ENCODE measurements at places on chromosomes 6 and 20.

DNA sequence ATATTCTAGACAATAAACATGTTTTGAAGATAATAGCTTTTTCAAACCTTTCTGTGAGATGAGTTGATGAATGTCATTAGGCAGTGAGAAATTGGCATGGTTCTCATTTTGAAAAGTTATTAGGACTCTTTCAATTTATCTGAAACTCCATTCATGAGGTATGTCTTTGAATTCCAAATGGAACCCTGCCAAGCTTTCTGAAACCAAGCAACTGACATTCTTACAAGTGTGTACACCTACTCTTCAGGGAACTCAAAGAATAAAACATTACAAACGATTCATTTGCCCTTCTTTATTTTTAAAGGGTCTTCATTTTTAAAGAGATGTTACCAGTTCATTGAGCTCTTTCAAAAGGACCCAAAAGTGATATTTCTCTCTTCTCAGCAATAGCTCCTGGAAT, 2.1 kb upstream of the TRDN start:
- no peak for DNase-seq

DNA sequence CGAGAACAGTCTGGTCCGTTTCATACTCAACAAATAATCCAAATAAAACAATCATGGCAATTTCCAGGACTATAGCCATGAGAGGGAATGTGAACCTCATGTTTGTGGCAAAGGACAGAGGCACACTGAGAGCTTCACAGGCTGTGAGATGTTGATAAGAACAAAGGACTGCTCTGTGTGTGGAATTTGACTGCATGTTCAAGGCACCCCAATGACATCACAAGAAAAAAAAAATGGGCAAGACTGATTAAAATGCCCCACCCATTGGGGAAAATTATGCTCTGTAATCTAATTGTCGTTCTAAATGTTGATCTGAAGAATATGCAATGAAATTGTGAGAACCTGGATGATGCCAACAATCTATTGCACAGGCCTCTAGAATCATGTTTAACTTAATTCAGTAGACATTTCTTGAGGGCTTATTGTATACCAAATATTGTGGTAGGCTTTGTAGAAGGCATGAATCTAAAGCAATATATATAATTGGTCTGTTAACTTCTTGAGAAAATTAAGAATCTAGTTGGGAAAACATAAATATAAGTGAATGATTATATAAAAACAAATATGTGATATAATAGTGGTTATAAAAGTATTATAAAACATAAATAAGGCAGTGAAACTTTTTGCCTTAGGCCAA, at the start of gene RHAG:
Gene RHAG, minus strand, starts transcription at position 127 of the 637 bp plus-strand sequence. Its CDS starts 27 bp downstream, at position 100.
- DNase-seq, result no peak

DNA sequence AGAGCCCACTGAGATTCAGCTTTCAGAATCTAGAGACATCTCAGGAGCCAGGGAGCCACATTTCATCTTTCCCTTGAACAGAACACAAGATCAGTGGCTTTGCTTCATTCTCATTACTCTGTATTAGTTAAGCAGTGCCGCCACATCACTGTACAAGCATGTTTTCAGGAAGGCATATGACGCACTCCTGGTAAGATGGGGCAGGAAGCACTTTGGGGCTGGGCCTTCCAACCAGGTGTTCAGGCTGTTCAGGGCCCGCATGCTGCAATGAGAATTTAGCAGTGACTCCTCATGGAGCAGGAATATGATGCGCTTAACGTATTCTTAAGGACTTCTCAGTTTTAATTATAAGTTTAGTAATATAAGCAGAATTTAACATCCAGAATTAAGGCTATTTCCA, 29.7 kb upstream of the GNRH2 start:
- no peak for DNase-seq

DNA sequence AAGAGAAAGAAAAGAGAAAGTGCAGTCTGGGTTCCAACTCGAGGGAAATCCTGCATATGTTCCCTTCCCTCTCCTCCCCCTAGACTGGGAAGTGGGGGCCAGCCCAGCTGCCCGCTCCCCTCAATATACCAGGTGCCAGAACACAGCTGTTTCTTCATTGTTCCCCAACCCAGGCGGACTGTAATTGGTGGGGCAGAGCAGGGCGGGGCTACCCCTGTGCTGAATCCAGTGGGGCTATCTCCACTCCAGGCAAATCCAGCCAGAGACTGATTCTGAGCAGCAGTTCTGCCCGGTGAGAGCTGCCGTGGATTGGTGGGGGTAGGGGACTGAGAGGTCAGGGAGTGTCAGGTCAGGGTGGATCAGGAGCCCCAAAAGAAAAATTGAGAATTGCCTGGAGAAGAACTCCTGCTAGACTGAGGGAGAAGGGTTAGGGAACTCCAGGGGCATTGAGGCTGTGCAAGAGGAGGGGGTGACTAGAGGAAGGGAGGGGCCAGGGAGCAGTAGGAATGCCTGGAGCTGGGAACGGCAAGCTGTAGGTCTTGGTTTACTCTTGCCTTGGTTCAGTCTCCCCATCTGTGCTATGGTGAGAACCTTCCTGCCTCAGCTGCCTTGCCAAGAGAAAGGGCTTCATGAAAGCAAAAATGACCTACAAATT, at the start of gene MYMX:
Gene MYMX, plus strand, starts transcription at position 250 of the 655 bp plus-strand sequence. CDS start 546 bp downstream, outside the sequence.
- no peak for DNase-seq

DNA sequence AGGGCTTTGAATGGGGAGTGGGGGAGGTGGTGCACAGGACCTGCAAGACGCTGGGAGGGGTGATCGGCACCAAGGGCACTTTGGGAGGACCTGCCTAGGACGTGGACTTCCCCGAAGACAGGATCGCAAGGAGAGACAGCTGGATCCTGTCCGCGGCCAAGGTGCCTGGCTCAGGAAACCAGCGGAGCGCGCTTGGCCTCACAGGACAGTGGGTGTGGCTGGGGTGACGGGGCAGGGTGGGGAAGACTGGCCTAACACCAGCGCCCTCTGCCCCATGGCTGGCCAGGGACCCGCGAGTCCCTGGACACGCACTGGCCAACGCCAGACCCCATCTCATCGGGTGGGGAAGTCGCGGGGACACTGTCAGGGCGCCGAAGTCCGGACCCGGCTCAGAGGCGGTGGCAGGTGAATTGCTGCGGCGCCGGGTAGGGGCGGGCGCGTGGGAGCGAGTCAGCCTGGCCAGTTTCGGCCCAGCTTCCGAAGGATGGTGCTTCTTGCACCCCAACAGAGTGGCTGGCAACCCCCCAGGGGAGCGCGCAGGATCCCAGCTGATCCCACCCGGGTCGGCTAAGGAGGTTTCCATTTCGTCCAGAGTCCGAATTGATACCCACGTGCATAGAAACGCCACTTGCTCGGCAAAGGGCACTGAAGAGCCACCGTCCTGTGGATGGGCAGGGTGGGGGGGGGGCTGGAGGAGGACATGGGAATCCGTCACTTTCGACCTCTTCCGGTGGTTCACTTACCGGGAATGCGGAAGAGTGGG, 785 bp upstream of the THBD start:
- no peak for DNase-seq

- DNase-seq, result no peak
These were observed 632.5 kb upstream of the MMS22L start for GRCh38 chr6:97915537-97915936.

DNA sequence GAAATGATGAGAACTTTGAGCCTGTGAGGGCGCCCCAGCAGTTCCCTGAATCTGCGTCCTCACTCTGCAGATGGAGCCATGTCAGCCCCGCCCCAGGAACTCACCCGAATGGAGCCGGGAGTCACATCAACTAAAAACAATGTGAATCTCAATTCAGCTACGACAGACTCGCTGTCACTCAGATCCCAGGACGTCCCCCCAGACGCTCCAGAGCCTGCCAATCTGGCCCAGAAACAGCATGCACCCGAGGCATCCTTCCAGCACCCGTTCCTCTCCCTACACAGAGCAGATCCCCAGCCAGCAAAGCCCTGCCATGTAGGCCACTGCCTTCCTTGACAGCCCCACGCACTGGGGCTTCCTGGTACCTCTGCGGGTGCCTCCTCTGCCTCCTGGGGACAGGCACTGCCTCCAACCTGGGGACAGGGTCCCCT, 248.0 kb downstream of the TTLL2 start:
- no peak for DNase-seq

GRCh38 chr20:33124261-33124660, 43.7 kb upstream of the BPIFA2 start:
- DNase-seq, result no peak

DNA sequence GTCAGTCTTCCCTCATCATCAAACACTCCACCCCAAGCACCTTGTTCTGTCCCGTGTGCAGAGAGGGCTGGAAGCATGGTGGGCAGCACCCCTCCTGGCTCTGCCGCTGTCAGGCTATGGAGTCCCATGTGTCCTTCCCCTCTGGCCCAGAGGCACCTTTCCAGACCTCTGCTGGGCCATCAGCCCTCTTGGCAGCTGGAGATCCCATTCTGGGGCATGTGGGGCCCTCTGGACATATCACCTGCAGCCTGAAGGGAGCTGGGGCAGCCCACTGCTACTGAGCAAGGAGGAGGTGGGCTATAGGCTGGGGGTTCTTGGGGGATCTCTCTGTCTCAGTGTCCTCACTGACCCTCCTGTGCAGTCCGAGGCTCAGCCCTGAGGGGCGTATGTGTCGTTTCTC, 42.2 kb downstream of the SUN5 start:
- DNase-seq, result no peak

DNA sequence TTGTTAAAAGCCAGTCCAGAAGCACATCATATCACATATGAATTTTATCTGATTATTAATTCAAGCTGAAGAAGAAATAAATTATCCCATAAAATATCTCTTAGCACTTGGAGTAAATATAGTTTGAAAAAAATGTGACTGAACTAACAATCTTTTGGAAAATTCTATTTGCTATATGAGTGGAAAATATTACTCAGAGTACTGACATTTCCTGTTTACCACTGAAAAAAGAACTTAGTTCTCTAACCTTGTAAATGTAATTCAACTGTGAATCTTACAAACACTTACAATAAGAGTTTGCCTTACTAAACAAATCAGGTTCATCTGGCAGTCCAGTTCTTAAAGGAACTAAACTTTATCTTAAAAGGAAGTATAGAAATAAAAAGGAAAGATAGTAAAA, 44.2 kb downstream of the MOXD1 start:
- peak; percentile 67 for DNase-seq

DNA sequence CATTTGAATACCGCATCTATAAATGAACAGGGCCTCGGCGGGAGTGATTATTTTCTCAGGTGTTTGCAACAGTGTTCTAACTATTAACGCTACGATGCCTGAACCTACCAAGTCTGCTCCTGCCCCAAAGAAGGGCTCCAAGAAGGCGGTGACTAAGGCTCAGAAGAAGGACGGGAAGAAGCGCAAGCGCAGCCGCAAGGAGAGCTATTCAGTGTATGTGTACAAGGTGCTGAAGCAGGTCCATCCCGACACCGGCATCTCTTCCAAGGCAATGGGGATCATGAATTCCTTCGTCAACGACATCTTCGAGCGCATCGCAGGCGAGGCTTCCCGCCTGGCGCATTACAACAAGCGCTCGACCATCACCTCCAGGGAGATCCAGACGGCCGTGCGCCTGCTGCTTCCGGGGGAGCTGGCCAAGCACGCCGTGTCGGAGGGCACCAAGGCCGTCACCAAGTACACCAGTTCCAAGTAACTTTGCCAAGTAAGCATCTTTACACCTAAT, 70.9 kb downstream of the HFE start:
- no peak for DNase-seq

GRCh38 chr20:40232756-40233155, 456.3 kb downstream of the MAFB start:
- DNase-seq, result no peak

DNA sequence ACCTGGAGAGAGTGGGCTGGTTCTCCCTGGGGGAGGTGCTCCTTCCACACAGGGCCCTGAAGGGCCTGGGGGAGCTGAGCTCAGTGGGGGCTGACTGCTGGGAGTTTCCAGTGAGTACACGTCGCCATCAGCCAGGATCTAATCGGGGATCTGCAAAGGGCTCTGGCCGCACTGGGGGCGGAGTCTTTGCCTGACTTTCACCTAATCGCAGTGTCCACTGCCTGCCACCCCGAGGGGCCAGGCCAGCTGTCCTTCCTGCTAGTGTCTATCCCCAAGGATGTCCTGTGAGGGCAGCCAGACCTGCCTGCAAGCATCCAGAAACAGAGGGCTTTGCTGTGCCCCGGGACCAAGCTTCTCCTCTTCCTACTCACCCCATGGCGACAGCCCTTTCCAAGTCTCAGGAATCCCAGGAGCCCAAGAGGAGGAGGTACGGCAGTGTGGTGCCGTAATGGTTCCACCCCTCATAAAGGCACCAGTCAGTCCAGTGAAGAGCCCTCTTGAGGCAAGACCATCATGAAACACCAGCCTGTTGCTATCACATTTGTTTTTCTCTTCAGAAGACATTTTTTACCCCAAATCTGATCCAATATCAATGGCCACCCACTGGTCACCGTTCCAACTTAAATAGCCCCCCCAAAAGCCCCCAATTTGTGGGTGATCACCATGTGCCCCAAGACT, 243.1 kb upstream of the ECI2 start:
- DNase-seq, result no peak

GRCh38 chr6:113359155-113360140, 497.7 kb upstream of the MARCKS start:
- DNase-seq, result peak; percentile 52

- peak; percentile 53 for DNase-seq
These were observed 43.4 kb downstream of the SNRNP48 start for GRCh38 chr6:7633361-7633760.

GRCh38 chr6:6713657-6714056, 125.1 kb downstream of the LY86 start:
- peak; percentile 55 for DNase-seq

DNA sequence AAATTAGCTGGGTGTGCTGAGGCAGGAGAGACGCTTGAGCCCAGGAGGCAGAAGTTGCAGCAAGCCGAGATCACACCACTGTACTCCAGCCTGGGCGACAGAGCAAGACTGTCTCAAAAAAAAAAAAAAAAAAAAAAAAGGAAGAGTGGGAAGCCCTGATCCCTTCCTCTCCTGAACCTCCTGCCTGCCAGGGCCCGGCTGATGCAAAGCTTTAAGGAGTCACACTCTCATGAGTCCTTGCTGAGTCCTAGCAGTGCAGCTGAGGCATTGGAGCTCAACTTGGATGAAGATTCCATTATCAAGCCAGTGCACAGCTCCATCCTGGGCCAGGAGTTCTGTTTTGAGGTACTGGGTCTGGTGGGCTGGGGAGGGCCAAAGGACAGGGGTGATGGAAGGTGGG, 15.1 kb downstream of the SYNGAP1 start:
- DNase-seq, result no peak

DNA sequence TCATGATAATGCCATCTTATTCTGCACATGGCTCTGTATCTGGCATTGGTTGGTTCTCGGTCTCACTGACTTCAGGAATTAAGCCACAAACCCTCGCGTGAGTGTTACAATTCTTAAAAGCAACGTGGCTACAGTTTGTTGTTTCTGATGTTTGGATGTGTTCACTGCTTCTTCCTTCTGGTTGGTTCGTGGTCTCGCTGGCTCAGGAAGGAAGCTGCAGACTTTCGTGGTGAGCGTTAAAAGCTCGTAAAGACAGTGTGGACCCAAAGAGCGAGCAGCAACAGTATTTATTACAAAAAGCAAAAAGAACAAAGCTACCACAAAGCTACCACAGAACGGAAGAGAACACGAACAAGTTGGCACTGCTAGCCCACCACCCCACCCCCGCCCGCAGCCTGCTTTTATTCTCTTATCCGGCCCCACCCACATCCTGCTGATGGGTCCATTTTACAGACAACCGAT, 51.1 kb downstream of the MYLIP start:
- no peak for DNase-seq

- no peak for DNase-seq
These were observed 8.0 kb upstream of the TNFRSF6B start for GRCh38 chr20:63688228-63689045.

GRCh38 chr20:11311659-11312224, 606.0 kb upstream of the BTBD3 start:
- no peak for DNase-seq

Data from amniotic epithelial cell (primary cell).